Activated naive CD8-positive, alpha-beta T cell treated with anti-CD3 and anti-CD28 coated beads, Interleukin-2, amount 50 U/mL, for 24 hours (primary cell): ENCODE measurements at places on chromosomes 7 and 10.

GRCh38 chr7:4479367-4480039, 202.6 kb upstream of the FOXK1 start:
- peak; percentile 3 for DNase-seq

DNA sequence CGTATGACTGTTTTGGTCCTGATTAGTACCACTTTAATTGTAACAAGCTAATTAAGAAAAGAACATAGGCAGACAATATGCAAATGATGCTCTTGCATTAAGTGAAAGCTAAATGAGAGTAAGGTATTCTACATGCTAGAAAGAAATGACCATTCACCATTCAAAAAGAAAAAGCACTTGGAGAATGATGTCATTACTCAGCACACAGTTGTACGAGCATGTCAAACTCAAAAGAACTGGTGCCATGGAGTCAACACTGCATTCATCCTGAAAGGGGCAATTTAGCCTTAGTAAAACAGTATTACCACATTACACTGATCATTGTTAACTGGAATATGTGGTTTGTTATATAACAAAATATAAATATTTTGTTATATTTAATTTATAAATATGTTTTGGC, 136.2 kb upstream of the CTTNBP2 start:
- DNase-seq, result no peak

DNA sequence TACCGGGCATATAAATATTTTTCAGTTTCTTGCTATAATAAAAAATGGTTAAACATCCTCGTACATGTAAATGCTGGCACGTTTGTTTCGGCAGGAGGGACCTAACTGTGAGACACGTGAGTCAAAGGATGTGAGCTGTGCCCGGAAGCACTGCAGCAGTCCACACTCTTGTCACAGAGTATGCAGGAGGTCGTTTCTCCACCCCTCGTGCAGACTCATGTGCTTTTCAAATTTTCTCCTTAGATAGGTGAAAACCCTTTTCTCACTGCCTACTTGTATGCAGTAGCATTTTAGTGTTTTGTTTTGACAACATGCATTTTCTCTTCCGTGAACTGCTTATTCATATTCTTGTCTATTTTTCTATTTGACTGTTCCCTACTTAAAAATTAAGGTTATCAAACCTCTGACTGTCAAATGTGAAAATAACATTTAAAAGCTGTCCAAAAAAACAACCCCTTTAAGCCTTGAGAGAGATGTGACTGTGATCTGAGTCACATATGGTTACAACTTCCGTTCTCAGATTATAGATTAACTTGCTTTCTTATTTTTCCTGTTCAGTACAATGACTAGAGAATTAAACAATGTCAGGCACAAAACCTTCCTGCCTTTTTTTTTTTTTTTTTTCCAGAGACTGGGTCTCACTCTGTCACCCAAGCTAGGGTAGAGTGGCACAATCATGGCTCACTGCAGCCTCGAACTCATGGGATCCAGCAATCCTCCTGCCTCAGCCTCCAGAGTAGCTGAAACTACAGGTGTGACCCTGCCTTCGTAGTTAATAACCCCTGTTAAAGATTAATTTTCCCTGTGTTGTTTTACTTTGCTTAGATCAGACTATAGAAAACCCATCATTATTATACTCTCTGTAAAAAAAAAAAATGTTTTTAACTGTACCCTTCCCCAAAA, 45.1 kb downstream of the DPY19L1 start:
- DNase-seq, result peak; percentile 8

- DNase-seq, result peak; percentile 61
Measured at GRCh38 chr10:11578802-11579255, 32.6 kb downstream of the USP6NL start.

DNA sequence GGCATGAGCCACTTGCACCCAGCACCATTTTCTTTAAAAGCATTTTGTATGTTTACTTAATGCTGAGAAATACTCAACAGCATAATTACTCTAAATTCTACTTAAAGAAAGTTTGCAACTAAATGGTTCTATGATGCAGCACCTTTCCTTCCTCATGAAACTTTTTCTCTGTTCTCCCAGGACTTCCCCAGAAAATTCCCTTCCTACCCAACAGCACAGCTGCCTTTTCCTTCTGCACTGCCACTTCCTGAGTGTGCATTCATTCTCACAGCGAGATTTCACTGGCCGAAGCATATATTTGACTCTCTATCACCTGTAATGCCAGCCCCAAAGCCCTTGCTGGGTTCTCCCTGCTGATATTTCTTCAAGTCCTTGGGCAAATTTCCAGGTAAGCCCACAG, 41.5 kb upstream of the DGKI start:
- no peak for DNase-seq

GRCh38 chr7:29895559-29895958, 89.3 kb downstream of the WIPF3 start:
- no peak for DNase-seq

DNA sequence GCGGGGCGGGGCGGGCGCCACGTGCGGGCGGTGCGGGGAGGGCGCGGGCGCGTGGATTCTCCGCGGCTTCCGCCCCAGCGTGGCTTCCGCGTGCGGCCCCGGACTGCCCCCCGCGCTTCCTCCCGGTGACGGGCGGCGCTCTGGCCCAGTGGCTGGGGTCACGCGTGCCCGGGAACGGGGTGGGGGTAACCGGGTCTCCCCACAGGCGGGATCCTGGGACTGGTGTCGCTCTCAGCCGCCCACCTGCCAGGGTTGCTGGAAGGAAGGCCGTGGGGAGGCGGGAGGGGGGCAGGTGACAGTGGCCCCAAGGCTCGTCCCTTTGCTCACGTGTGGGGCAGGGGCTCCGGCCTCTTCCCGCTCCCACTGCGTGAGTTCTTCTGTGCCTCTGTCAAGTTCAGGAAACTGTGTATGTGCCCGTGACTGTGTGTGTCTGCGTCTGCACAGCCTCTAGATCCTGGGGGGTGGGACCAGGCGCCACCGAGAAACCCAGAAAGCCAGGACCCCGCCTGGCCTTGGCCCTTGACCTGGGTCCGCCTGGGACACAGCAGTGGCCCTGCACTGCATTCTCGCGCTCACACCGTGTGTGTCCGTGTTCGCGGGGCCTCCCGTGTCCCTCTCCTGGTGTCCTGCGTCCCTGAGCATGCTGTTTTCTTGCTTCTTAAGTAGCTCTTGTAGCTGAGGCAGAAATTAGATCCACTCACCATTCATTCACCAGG, 919 bp downstream of the MAFK start:
- DNase-seq, result peak; percentile 37

- no peak for DNase-seq
Measured at GRCh38 chr10:90051474-90051873, 350.1 kb downstream of the KIF20B start.

DNA sequence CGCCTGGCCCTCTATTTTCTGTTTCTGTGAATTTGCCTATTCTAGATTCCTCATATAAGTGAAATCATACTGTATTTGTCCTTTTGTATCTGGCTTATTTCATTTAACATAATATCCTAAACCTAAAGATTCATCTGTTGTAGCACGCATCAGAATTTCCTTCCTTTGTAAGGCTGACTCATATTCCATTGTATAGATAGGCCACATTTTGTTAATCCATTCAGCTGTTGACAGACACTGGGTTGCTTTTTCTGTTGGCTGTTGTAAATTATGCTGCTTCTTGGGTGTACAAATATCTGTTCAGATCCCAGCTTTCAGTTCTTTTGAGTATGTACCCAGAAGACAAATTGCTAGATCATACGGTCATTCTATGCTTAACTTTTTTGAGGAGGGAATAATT, 28.8 kb upstream of the CUL1 start:
- DNase-seq, result no peak

- DNase-seq, result no peak
Measured at GRCh38 chr7:106318482-106318881, 33.7 kb upstream of the NAMPT start.

- DNase-seq, result no peak
Measured at GRCh38 chr7:130374507-130374906, 5.8 kb upstream of the CPA1 start.

GRCh38 chr10:48981310-48981907, 41.8 kb upstream of the LRRC18 start:
- peak; percentile 47 for DNase-seq

- no peak for DNase-seq
Measured at GRCh38 chr7:69213878-69214277, 384.4 kb upstream of the AUTS2 start.

- no peak for DNase-seq
Measured at GRCh38 chr7:131436384-131436783, 108.7 kb downstream of the MKLN1 start.

DNA sequence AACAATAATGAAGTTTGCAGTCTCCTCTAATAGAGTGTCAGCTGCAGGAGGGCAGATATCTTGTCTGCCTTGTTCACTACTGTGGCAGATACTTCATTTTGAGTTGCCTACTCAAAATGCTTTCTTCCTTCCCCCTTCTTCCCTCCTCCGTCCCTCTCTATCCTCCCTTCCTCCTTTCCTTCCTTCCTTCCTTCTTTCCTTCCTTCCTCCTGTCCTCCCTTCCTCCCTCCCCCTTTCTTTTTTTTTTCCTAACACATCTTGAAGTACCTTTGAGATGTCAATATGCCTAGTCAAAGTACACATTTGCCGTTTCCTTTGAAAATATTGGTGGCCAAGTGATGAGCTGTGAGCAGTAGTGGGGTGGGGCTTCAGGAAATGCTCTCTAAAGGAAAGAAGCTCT, 18.7 kb upstream of the ST7 start:
- no peak for DNase-seq

DNA sequence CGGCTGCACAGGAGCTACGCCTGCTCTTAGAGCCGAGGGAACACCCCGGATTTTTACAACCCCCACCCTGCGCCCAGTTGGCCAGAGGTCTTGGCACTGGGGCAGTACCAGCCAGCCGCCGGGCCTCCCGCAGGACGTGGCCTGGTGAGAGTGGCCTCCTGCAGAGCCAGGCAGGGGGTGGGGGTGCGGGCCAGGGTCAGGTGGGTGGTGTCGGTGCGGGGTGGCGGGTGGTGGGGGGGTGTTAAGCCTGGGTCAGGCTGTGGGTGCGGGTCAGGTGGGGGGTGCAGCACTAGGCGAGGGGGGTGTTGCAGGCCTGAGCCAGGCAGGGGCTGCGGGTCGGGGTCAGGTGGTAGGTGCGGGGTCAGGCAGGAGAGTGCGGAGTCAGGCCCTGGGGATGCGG, 647 bp downstream of the ECHS1 start:
- DNase-seq, result no peak

- DNase-seq, result peak; percentile 48
Measured at GRCh38 chr7:44979481-44980392, 922 bp upstream of the MYO1G start.

DNA sequence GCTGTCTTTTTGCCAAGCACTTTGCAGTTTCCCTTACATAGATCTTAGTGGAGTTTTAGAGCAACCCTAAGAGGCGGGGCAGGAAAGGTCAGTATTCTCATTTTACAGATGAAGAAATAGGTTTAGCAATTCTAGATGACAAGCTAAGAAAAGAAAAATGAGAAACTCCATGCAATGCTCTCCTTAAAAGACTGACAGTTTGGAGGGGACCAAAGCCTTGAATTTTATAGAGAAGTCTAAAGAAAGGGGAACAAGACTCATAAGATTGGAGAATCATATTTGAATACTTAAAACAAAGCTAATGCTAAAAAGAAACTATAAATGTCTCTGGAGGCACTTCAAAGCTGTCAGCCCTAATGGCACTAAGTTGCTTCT, 19.6 kb downstream of the CEP55 start:
- DNase-seq, result no peak

- no peak for DNase-seq
Measured at GRCh38 chr7:80213814-80214213, 79.2 kb downstream of the GNAI1 start.

GRCh38 chr10:14528450-14528849, 197.7 kb upstream of the FRMD4A start:
- DNase-seq, result no peak

DNA sequence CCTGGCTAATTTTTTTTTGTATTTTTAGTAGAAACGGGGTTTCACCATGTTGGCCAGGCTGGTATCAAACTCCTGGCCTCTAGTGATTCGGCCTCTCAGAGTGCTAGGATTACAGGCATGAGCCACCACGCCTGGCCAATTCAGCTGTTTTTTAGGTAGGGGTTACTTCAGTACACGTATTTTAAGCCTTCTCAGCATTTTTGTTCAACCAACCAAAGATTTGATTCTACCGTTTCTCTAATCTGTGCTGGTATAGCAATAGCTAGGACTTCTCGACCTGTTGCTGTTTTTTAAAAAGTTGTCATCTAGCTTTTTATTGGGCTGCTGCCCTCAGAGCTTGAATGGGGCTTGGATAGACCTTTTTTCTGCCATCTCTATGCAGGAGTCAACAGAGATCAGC, 34.9 kb downstream of the PROSER2 start:
- no peak for DNase-seq

DNA sequence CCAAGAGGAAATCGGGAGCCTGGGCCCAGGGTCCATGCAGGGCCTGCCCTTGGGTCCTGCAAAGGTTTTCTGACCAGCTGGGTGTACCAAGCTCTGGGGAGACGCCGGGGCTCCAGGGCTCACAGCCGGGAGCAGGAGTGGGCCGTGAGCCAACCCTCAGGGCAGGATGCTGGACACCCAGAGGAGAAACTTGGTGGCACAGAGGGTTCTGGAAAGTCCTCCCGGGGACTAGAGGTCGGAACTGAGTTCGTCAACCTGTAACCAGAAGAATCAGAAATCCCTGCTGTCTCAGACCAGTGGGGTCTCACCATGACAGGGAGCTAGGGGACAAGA, 29.2 kb upstream of the PPP2R2D start:
- no peak for DNase-seq

- DNase-seq, result no peak
Measured at GRCh38 chr7:155426543-155427410, 31.2 kb upstream of the EN2 start.

- no peak for DNase-seq
Measured at GRCh38 chr7:1698951-1699350, 28.9 kb downstream of the ELFN1 start.

DNA sequence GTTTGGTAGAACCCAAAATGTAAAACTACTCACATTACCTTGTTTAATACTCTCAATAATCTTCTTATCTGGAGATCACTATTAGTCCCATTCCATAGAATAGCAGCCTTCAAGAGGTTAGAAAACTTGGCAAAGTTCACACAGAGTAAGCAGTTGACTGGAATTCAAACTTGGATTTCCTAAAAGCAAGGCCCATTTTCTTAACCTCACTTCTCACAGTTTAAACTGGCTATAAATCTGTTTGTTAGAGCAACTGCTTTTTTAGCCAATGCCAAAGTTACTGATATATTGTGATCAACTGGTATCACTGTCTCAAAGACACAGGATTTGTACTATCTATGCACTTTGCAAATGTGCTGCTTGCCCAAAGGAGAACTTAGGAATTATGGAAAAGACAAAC, 230.2 kb downstream of the THSD7A start:
- no peak for DNase-seq

DNA sequence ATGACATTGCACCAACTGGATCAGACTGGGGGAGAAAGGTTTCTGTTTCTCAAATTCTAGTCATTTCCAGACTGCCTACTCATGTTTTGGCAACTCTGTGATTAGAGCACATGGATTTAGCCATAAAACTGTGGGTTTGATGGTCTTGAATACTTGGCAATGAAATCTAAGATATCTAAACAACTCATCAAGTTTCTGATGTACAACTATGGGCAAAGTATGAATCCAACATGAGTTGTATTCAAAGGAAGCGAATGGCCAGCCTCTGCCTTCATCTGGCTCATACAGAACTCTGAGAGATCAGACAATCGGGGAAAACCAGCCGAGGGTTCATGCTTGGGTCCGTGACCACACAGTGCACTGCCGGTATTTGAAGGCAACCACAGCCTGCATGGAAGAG, 144.3 kb downstream of the ADAM12 start:
- no peak for DNase-seq

- peak; percentile 30 for DNase-seq
Measured at GRCh38 chr10:42754155-42755027, 28.2 kb upstream of the BMS1 start.

GRCh38 chr10:124949543-124949942, 7.6 kb downstream of the ZRANB1 start:
- DNase-seq, result no peak

GRCh38 chr7:96023387-96023786, 251.0 kb downstream of the DYNC1I1 start:
- no peak for DNase-seq
